ENCODE measurements at places on chromosomes 4 and X.

DNA sequence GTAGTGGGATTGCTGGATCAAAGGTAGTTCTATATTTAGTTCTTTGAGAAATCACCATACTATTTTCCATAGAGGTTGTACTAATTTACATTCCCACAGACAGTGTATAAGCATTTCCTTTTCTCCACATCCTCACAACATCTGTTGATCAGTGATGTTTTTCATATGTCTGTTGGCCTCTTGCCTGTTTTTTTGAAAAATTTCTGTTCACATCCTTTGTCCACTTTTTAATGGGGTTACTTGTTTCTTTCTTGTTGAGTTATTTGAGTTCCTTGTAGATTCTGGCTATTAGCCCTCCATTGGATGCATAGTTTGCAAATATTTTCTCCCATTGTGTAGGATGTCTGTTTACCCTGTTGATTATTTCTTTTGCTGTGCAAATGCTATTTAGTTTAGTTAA, 72.6 kb downstream of the STOX2 start:
- DNase-seq: no peak

GRCh38 chrX:24692305-24692704, 1.4 kb upstream of the POLA1 start:
- DNase-seq: no peak

- peak; percentile 37 for DNase-seq
Observed at GRCh38 chrX:155148724-155149537, 67.3 kb upstream of the VBP1 start.

DNA sequence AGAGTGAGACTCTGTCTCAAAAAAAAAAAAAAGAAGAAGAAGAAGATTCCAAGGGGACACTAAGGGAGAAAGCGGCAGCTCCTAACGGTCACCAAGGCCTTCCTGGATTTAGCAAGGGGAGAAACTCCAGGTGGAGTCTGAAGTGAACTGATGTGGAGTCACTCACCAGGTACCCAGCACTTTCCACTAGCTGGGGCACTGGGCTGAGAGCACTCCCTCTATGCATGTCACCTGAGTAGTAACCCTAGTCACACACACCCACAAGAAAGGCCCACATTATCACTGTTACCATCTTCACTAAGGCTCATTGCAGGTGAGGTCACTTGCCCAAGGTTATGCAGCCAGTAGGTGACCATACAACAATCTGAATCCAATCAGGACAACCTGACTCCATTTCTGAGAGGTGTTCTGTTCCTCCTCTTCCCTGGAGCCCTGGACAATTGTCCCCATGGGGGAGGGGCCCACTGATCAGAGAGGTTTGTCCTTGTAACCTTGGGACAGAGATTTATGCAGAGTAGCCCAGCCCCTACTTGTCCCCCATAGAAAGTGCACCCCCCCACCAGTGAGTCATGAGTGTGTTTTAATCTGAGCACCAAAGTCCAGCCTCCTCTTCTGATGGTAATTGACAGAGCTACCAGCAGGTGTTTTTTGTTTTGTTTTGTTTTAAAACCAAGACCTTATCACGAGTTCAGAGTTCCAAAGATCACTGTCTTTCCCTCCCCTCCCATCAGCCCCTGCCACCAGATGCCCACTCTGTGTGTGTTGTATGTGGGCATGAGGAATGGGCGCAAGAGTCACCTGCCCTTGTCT, 5.9 kb upstream of the SASH3 start:
- DNase-seq: no peak

GRCh38 chrX:35841872-35842271, 43.7 kb downstream of the MAGEB16 start:
- DNase-seq: no peak

GRCh38 chr4:88240297-88240714, 44.1 kb downstream of the PPM1K start:
- no peak for DNase-seq

All from CD4-positive, alpha-beta T cell treated with Interleukin-12 subunit alpha and Interleukin-12 subunit beta, for 1 hour (primary cell).